Adrenal gland (tissue), 19 donors: ENCODE measurements at places on chromosomes 7 and 10. TPM values are rescaled to one million over a fixed set of nuclear protein-coding genes. Genes with fewer than 3 reads are reported as not detected.
A peak's percentile ranks its signal among the peaks of the same experiment; 100 is the strongest.

- no peak overlapping the region for H3K27ac ChIP-seq
- no peaks in the 10 kb centered on the region for H3K4me1 ChIP-seq
- no peak for DNase-seq
- H3K27me3 ChIP-seq = peaks cover 7% of the 10 kb centered on the region
- no peak overlapping the region for H3K4me3 ChIP-seq
- no peaks in the 10 kb centered on the region for H3K36me3 ChIP-seq
Observed at GRCh38 chr10:101256387-101256786, 27.1 kb upstream of the LBX1 start.

DNA sequence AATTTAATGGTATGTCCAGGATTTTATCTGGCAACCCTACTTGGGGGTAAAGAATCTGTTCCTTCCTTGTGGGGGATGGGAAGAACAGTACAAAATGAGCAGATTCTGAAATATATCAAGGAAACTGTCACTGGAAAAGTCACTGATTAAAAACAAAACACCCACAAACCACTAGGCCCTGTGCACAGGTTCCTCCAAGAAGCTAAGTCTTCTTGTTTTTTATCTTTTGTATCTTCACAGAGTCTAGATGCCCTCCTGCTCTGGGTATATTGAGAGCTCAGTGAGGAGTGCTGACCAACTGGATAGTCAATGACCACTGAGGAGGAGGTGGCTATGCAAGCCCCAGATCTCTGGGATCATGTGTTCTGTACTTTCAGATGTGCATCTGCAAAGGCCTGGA, 86.8 kb upstream of the ANKRD1 start:
- no peak for DNase-seq
- H3K27ac ChIP-seq = no peak overlapping the region
- H3K27me3 ChIP-seq = no peaks in the 10 kb centered on the region
- H3K36me3 ChIP-seq = no peaks in the 10 kb centered on the region

- no peak for DNase-seq
- no peaks in the 10 kb centered on the region for H3K4me1 ChIP-seq
- H3K27ac ChIP-seq = no peak overlapping the region
- H3K27me3 ChIP-seq = no peaks in the 10 kb centered on the region
- H3K36me3 ChIP-seq = no peaks in the 10 kb centered on the region
- H3K4me3 ChIP-seq = no peak overlapping the region
Observed at GRCh38 chr7:22931011-22931410, 82.9 kb downstream of the HYCC1 start.

DNA sequence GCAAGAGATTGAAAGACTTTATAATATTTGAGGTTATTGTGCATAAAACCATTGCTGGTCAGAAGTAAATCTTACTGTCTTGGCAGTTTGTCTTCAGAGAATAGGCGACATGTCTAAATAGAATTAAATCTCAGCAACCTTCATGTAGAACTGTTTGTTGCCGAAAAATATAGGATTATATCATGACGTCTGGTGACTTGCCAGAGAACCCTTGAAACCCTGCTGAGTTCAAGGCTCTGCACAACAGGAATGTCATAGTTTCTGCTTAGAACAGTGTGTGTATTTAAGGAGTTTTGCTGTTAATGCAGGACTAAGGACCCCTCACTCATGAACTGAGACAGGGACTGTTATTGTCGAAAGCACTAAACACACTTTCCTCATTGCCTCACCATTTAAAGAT, 206.4 kb upstream of the ETV1 start:
- H3K27me3 ChIP-seq = no peaks in the 10 kb centered on the region
- peak overlapping the region; percentile 11 for H3K27ac ChIP-seq
- DNase-seq = no peak
- H3K4me3 ChIP-seq = no peak overlapping the region

GRCh38 chr10:130171196-130171595, 35.0 kb downstream of the GLRX3 start:
- no peaks in the 10 kb centered on the region for H3K4me1 ChIP-seq
- H3K4me3 ChIP-seq = no peak overlapping the region
- peaks cover 52% of the 10 kb centered on the region for H3K36me3 ChIP-seq
- no peak for DNase-seq
- H3K27ac ChIP-seq = no peak overlapping the region

GRM8 gene
- not detected for total RNA-seq

DNA sequence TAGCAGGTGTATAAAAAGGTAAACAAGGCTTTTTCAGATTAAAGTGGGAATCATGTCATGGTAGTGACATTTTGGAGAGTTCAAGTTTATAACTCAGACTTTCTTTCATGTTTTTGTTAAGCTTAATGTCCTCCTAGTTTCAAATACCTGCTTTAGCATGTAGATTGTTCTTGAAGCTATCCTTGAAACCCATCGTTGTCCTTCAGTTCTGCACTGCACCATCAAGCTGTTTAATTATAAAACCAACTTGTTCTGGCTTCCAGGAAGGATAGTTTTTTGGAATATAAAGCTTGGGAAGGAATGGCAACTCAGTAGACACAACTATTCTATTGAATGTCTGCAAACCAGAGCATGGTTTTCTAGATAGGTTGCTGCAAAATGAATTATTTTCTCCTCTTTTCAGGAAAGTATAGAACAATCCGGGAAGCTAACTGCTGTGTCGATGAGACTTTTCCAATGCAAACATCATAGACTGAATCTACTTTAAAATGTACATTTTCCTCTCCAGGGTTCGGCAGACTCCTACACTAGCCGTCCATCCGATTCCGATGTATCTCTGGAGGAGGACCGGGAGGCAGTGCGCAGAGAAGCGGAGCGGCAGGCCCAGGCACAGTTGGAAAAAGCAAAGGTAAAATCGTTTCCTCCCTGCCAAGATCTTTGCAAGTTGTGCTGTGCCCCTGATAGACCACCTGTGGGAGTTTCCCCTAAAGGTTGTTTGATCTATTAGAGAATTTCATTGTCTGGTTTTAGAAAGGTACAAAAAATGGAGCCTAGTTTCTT, 249.8 kb downstream of the NSUN6 start:
- H3K27ac ChIP-seq = peak overlapping the region; percentile 20
- DNase-seq = no peak
- no peaks in the 10 kb centered on the region for H3K36me3 ChIP-seq
- no peaks in the 10 kb centered on the region for H3K27me3 ChIP-seq
- peaks cover 8% of the 10 kb centered on the region for H3K4me1 ChIP-seq

DNA sequence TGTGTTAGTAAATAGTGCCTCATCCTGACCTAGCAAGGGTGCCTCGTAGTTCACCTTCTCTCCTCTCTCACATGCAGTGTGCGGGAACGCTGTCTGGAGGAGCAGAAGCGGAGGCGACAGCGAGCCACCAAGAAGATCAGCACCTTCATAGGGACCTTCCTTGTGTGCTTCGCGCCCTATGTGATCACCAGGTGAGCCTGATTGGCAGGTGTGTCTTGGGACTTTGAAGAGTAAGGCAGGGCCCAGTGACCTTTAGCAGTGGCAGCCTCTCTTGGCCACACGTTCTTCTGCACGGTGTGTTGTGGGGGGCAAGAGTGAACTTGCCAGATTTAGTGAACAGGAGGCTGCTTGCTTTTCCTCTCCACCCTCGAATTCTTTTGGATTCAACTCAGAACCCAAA, 8.6 kb downstream of the GPR26 start:
- H3K36me3 ChIP-seq = no peaks in the 10 kb centered on the region
- no peak for DNase-seq
- no peaks in the 10 kb centered on the region for H3K4me1 ChIP-seq
- no peak overlapping the region for H3K4me3 ChIP-seq

DNA sequence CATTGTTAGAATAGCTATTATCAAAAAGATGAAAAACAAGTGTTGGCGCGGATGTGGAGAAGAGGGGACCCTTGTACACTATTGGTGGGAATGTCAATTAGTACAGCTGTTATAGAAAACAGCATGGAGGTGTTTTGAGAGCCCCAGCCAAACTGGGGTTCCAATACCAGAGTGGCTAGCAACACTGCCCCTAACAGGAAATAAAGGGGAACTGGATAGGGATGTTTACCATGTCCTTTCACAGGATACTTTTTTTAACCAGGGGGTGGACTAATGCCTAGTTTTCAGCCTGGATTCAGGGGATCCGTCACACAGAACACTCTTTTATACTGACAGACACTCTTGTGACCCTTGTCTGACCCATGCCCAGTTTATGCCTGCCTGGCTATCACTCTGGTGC, 6.9 kb upstream of the GSTK1 start:
- no peak overlapping the region for H3K27ac ChIP-seq
- H3K4me1 ChIP-seq = no peaks in the 10 kb centered on the region
- H3K27me3 ChIP-seq = no peaks in the 10 kb centered on the region
- H3K36me3 ChIP-seq = no peaks in the 10 kb centered on the region

DNA sequence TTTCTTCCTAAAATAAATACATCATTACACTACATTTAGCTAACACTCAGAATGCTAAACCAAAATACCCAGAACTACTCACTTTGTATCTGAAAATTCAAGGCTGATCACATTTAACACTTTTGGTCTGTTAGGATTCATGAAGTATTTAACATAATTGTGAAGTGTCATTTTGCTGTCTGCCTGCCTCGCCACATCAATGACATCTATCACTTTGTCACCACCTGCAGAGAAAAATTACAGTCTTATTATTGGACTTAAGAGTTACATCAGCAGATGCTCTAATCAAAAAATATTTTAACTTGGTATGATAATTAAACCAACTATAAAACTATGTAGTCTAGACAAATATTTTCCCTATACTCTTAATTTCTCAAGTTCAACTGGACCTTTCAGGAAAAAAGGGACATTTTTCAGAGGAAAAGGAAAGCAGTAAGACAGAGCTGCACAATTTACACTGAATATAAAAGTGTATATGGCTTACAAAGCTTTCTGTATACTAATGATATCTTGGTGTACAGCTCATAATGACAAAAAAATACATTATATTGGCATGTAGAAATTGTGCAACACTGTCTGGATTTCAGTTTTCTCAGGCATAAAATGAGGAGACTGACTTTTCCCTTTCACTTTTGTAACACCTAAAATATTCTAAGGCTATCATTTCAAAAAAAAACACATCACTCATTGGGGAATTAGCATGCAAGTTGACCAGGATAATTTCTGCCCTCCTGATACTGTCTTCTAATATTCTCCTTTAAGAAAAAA, 49.2 kb downstream of the KDM7A start:
- DNase-seq = no peak
- no peaks in the 10 kb centered on the region for H3K36me3 ChIP-seq
- H3K4me3 ChIP-seq = no peak overlapping the region
- no peaks in the 10 kb centered on the region for H3K27me3 ChIP-seq

GRCh38 chr7:127253281-127254162, 781 bp upstream of the GRM8 start:
- H3K27ac ChIP-seq = peak overlapping the region; percentile 61
- peaks cover 20% of the 10 kb centered on the region for H3K4me1 ChIP-seq
- peak; percentile 70 for DNase-seq

DNA sequence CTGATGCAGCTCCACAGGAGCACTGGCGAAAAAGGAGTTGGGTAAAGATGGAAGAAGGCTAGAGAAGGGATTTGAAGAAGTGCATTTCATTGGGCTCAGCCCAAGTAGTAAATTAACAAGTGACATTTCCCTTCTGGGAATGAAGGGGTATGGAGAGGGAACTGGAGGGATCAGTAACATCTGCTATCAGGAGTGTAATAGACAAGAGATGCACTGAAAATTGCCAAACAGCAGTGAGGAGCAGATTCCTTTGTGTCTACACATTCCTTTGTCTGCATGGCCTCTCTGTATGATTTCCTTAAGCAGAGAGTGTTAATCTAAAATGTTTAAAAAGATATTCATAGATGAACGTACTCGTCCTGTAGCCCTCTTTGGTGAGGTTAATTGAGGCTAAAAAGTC, 148.2 kb upstream of the FERD3L start:
- H3K4me3 ChIP-seq = no peak overlapping the region
- no peaks in the 10 kb centered on the region for H3K27me3 ChIP-seq
- no peak overlapping the region for H3K27ac ChIP-seq
- H3K36me3 ChIP-seq = no peaks in the 10 kb centered on the region

DNA sequence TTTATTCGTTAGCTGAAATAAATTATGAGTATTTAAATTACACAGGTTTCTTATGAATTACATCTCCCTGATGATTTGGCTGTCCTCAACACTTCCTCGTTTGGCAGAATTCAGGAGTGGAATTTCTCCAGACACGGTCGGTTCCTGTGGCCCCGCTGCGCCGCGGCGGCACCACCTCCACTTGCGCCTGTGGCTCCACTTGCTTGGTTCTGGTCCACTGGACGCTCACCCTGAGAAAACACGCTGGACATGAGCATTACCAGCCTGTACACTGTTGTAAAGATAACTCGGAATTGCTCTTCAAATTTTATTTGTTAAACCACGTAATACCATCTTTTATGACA, 85.3 kb downstream of the ZNF33B start:
- no peaks in the 10 kb centered on the region for H3K27me3 ChIP-seq
- DNase-seq = no peak
- H3K4me1 ChIP-seq = peaks cover 16% of the 10 kb centered on the region
- H3K36me3 ChIP-seq = no peaks in the 10 kb centered on the region

DNA sequence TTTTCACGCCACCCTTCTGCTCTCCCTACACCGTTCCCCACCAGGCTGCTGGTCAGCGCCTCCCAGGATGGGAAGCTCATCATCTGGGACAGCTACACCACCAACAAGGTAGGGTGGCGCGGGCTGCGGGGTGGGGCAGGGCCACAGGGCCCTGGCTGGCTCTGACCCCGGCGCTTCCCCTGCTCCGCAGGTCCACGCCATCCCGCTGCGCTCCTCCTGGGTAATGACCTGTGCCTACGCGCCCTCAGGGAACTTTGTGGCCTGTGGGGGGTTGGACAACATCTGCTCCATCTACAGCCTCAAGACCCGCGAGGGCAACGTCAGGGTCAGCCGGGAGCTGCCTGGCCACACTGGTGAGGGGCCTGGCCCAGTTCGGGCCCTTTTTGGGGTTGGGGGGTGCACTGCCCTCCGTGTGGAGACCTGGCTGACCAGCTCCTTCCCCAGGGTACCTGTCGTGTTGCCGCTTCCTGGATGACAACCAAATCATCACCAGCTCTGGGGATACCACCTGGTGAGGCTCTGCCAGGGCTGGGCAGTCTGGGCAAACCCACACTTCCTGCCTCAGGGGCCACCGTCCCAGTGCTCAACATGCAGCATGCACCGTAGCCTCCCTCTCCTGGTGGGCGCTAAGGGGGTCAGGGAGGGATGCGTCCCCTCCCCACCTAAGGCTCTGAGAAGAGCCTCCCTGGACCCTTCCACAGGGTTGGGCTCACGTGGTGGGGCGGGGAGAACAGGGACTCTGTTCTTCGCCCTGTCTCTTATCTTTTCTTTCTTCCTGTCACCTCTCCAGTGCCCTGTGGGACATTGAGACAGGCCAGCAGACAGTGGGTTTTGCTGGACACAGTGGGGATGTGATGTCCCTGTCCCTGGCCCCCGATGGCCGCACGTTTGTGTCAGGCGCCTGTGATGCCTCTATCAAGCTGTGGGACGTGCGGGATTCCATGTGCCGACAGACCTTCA, 4.0 kb downstream of the GNB2 start:
- peak; percentile 30 for DNase-seq
- no peaks in the 10 kb centered on the region for H3K27me3 ChIP-seq
- peaks cover 35% of the 10 kb centered on the region for H3K4me1 ChIP-seq
- H3K4me3 ChIP-seq = no peak overlapping the region

- H3K36me3 ChIP-seq = no peaks in the 10 kb centered on the region
Observed at GRCh38 chr7:44961844-44962482, 16.9 kb downstream of the MYO1G start.

SAP25 gene
- total RNA-seq = 5.1 TPM
